ENCODE measurements at places on chromosomes 6 and 20.

- DNase-seq, result no peak
Measured at GRCh38 chr20:40687384-40688128, 1.5 kb downstream of the MAFB start.

GRCh38 chr6:93792746-93793145 is 373.4 kb upstream of the EPHA7 start:
- DNase-seq, result no peak

DNA sequence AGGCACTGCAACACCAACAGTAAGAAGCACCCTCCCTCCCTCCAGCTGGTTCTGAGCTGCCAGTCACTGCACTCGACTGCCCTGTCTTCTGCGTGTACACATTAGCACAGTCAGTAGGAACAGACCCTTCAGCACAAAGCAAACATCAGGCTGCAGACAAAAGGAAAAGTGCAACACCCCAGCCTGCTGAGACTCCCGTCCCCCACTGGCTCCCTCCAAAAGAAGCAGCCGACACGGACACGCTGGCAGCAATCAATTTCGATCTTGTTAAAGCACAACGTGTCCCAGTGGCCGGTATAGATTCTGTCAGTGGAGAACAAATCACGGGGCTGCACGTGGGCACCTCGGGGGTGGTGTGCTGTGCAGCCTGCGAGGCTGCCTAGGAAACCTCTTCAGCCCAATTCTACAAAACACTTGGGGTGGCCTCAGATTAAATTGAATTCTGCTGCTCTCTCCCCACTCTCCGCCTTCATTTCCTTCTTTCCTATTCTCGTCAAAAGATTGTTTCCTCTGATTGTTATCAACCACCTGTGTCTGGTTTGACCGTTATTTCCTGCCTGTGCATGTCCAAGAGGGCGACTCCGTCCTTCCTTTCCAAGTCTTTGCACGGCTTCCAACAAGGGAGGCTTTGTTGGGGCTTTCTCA is 38.7 kb downstream of the TRAF3IP2 start:
- DNase-seq, result no peak

DNA sequence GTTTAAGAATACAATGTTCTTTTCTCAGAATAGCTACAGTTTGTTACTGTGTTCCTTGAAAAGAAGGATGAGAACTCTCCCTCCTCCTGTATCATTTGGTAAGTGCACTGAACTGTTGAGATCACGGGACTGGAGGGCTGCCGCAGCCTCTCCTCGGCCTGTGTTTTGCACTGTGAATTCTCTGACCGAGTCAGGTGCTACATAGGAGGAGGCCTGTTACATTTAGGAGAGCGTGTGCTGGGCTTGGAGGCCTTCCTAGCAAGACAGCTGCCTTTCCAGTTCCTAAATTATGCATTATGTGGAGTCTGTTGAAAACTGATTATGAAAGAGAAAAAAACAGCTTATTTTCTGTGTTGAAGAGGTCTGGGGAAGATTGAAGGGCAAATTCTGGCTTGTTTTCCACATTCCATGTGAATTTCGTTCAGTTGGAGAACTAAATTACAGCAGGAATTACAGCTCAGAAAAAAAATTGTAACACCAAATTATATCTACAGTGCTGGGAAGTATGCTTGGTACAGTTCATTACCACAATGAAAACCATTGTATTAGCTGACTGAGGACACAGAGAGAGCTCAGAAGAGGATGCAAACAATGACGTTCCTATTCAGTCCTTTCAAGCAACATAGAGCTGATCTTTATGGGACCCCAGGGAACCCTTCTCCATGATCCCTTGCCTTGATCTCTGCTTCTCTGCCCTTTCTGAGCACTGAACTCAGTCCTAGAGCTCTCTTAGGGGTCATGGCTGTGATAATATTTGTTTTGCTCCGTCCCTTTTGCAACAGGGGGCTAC is 2.8 kb downstream of the TMC2 start:
- no peak for DNase-seq

DNA sequence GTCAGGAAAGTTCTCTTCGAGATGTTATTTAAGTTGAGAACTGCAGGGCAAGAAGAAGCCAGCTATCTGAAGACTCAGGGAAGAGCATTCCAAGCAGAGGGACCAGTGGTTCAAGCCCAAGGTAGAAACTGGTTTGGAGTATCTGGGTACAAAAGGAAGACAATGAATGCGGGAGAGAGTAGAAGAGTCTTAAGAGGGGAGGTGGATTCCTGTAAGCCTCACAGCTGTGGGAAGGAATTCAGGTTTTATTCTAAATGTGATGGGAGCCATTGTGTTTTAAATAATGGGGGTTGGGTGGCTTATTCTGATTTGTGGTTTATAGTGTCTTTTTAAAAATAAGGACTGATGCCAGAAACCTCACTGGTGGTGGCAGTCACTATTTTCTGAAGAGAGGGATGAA is 37.6 kb upstream of the TENT5A start:
- DNase-seq, result no peak

- DNase-seq, result no peak
Measured at GRCh38 chr6:20367743-20368485, 33.8 kb upstream of the E2F3 start.

DNA sequence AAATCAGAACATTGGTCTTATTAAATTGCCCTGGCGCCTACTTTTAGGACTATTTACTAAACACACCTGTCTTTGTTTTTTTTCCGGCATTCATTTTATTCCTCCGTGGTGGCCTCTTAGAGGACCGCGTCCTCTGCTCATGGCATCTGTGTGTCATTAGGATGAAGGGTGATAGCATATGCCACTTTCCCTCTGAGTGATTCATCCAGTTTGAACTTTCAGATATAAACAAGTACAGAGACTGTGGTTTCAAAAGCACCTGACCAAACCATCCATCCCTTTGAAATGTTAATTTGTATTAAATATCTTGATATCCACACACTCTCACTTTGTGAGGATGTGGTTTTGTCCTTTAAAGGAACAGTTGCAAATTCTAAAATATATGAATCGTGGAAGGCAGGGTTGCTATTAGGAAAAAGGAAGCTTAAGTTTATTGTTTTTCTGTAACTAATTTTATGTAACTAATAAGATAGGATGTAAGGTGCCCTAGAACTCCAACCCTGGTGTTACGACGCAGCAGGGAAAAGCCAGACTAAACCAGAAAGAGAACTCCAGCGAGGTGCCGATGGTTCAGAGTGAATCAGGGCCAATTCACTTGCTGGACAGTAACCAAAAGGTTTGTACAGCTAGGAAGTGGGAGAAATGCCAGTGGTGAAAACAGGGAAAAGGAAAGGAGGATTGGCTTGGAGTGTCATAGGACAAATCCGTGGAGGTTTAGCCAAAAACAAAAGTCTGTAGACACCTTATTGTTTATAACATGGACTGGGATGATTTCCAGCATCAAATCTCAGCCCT is 98.7 kb downstream of the SHLD1 start:
- DNase-seq, result no peak

DNA sequence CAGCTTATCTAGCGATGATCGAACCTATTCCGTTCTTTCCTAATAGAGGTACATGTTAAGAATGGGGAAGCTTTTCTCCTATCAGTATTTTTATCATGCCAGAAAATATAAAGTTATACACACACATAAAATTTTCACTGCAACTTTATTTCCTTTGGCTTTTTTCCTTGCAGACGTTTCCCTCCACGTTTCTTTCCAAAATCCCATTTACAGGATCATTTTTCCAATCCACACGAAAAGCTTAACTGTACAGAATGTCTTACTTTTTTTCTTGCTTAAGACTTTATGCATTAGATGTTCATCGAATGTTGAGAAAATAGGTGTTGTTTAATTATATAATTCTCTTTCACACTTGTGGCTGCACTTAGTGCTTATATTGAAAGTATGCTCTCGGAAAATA is 62.9 kb upstream of the HDGFL1 start:
- DNase-seq, result no peak

DNA sequence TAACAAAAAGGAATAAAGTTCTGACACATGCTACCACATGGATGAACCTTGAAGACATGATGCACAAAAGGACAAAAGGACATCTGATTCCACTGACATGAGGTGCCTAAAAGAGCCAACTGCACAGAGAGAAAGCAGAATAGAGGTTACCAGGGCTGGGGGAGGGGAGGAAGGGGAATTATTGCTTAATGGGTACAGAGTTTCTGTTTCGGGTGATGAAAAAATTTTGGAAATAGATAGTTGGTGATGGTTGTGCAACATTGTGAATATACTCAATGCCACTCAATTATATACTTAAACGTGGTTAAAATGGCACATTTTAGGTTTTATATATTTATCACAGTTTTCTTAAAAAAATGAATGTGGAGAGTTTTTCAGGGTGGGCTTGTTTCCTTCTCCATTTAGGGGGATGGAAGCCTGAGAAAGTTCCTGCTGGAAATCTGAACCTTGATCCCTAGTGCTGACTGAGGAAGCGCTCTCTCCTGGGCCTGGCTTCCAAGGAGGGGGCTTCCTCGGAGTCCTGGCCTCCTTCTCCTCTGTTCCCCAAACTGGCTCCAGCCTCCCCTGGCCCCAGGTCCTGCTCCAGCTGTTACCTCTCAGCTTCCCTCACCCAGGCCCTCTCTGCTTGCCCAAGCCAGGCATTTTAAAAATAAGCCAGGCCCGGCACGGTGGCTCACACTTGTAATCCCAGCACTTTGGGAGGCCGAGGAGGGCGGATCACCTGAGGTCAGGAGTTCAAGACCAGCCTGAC is 79.2 kb downstream of the NOL4L start:
- no peak for DNase-seq

DNA sequence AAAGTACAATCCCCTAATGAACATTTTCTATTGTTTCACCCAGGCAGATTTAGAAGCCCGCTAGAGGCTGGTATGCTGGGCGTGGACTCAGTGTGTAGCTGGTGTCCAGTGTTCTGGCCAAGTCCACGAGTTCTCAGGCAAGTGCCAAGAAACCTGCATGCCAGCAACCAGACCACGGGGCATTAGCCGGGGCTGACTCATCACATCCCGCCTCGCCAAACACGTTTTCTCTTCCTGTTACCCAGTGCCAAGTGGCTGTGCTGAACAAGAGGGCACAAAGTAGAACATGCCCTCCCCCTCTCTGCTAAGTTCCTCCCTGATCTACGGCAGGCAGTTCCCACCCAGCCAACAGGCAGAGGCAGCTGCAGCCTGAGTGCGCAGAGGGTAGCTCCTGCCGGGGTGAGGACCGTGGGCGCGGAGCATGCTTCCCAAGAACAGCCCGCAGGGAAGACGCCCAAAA is 29.6 kb downstream of the RAMACL start:
- no peak for DNase-seq

GRCh38 chr20:46588532-46589511 is 38.4 kb upstream of the OCSTAMP start:
- DNase-seq, result no peak

Data from stimulated activated CD8-positive, alpha-beta memory T cell treated with anti-CD3 and anti-CD28 coated beads, Interleukin-2, amount 100 ng/mL, for 48 hours (primary cell).